ENCODE measurements at places on chromosomes 1 and 21.

DNA sequence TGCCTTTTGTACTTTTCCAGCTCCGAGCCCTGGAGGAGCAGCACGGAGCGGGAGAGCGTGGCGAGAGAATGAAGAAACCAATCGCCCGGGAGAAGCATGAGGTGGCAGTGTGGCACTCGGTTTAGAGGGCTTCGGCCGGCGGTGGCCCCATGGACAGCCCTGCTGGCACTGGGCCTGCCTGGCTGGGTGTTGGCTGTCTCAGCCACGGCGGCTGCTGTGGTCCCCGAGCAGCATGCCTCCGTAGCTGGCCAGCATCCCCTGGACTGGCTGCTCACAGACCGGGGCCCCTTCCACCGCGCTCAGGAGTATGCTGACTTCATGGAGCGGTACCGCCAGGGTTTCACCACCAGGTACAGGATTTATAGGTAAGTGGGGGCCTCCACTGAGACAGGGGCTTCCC is 59.0 kb downstream of the BRINP2 start:
- DNase-seq, result no peak

DNA sequence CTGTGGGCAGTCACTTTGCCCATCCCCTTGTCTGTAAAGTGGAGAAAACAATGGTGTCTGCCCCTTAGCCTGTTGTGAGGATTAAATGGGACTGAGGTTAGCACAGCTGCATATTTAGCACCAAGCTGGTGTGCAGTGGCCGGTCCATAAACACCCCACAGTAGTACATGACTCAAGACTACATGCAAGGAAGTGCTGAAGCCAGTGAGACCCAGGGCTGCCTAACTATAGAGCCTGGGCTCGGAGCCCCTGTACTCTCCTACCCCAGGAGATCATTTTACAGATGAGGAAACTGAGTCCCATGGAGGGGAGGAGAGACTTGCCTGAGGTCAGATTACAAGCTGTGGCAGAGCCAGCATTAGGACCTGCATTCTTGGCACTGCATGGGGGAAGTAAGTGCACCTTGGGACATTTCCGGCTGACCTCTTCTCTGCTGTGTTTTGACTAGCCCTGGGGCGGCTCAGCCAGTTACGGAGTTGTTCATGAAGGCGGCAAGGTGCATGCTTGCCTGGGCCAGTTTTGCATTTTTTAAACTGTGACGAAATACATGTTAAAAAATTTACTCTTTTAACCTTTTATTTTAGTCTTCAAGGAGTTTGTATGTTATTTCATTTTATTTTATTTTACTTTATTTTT is 3.2 kb downstream of the SERINC2 start:
- no peak for DNase-seq

- peak; percentile 16 for DNase-seq
These were observed 84.9 kb downstream of the ITPKB start for GRCh38 chr1:226654046-226654667.

DNA sequence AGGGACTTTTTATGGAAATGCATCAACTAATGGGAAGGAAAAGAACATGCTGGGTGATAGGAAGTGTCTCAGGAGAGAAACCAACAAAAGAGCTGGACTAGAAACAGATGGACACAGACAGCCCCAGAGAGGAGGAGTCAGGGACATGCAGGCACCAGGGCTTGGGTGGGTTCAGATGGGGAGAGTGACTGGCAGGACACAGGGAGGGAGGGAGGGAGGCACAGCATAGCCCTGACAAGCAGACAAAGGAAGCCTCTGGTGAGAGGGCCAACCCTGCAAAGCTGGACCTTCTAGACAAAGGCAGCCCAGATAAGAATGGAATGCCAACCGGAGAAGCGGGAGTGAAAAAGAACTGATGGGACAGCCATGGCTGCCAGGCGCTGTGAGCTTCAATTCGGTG is 568.8 kb downstream of the AJAP1 start:
- DNase-seq, result no peak

DNA sequence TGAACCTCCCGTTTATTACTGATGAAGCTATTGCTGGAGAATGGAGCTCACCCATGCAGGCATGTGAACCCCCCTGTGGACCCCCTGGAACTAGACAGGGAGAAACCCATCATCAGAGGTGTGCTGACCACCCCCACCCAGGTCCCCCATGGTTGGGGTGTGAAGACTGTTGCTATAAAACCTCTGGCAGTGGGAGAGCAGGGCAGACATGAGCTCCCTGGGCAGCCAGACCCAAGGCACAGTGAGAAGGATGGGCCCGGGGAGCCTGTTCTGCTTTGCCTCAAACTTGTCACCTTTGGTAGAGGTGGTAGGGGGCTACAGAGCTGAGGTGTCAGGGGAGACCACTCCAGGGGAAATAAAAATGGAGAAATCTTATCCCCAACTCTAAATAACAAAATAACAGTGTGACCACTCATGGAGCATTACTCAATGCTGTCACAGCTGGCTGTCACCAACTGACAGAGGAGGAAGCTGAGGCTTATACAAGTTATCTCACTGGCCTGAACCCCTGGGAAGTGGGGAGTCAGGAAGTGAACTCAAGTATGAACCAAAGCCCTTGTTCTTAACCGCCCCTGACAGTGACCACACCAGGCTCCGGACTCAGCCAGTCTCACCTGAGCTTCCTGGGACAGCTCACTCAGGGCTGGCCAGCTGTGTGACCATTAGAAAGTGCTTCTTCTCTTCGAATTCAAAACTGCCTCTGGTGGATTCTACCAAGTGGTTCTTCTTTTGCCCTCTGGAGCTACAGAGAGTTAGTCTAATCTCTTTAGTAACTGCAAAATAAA is 698.8 kb downstream of the MATN1 start:
- DNase-seq, result no peak

DNA sequence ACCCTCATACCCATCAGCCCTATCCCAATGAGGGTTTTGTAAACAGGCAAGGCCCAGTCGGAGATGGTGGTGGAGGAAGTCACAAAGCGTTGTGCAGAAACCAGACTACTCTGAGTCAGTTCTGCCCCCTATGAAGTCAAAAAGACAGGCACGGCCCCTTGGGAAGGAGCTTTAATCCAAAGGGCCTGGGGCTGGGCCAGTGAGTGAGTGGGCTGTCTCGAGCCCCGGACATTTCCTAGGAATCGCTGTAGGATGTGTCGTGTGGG is 442 bp upstream of the AHCYL1 start:
- DNase-seq, result no peak

Measured in NCI-H524 treated with DMSO at 0.1 percent for 48 hours (cell line).